ENCODE measurements at places on chromosomes 5 and 9.

DNA sequence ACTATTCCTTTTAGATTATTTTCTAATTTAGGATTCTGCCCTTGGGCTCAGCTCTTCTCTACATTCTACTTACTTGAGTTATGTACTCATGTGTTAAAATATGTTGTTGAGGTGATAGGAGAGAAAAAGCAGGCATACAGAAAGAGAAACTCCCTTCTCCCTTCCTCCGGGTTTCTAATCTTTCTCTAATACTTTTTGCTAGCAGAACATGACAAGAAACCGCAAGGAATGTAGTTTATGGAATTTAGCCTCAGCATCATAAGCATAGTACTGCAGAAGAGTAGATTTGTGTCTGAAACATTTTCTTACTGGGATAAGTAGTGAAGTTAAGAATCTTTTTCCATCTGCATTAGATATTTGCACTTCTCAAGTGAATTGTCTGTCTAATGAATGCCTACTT lies 139.5 kb upstream of the CYLC2 start:
- DNase-seq, result peak; percentile 24

- peak; percentile 9 for DNase-seq
Observed at GRCh38 chr5:67156976-67157583, 39.5 kb downstream of the CD180 start.

DNA sequence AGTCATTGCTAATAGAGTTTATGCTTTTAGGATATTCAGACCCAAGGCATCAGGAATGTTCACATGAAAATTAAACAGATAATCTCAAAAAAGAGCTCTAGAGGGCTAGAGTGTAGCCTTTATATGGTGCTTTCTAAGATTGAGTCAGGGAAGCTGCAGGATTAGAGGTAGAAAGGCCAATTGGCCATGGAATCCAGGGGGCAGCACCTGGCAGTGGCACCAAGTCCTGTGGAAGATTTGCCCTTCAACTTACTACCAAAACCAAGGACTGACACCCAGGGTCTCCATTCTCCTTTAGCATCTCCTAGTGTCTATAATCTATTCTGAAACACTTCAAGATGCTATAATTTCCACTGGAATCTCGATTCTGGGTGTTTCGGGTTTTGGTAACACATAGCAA lies 112.4 kb downstream of the ACER2 start:
- DNase-seq, result no peak

- DNase-seq, result no peak
Observed at GRCh38 chr5:1831677-1832313, 30.6 kb downstream of the NDUFS6 start.

- DNase-seq, result no peak
Observed at GRCh38 chr9:134348404-134349155, 22.3 kb downstream of the RXRA start.
